ENCODE measurements at places on chromosomes 1 and 21.

DNA sequence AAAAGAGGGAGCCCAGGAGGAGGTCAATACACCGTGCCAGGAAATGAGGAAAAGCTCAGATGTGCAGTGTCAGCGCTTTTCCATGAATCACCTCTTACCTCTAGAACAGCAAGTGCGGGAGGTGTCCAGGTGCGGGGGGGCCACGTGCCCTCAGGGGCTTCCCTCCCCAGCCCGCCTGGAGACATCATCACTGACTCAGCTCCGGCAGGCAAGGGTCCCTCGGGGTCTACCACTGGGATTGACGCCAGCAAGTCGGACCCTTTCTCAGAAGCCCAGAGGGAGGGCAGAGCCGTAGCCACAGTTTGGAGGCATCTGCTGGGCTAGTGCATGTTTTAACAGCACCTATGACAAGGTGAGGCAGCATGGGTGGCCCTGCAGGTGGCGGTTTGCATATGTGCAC, 67.4 kb upstream of the TRAPPC10 start:
- DNase-seq = no peak

- DNase-seq = no peak
Measured at GRCh38 chr1:170545476-170545875, 13.5 kb downstream of the GORAB start.

DNA sequence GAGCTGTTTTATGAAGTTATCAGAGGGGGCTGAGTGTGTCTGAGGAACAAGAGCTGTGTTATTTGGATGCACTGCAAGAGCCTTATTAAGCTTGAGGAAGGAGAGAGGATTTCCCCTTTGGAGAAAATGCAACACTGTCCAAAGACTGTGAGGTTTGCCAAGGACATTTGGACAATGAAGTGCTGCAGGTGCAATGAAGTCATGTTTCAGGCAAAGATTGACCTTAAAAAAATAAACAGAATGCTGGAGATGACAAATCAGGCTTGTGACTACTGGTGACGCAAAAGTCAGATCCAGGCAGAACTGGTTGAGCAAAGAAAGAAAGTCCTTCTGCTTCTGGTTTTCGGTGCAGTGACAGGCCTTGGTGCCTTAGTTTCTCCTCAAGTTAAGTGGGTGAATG, 125.2 kb upstream of the KIAA0040 start:
- DNase-seq = no peak

DNA sequence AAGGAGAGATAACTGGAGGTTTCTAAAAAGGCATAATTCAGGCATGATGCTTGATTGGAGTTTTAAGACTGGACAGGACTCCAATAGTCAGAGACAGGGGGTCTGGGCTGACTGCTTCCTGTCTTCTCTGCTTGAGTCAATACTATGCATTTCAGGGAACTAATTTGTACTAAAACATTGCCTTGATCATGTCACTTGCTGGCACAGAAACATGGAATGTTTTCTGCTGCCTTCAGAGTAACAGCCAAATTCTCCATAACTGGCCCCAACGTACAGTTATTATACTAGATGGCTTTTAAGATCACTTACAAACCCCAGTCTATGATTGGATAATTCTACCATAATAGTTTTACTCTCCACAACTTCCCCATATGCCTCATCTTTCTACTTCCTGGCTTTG, 247.0 kb downstream of the DNM3 start:
- no peak for DNase-seq

- DNase-seq = peak; percentile 67
Measured at GRCh38 chr1:234676103-234676594, 66.2 kb upstream of the IRF2BP2 start.

- no peak for DNase-seq
Measured at GRCh38 chr1:246081138-246081702, 425.9 kb downstream of the SMYD3 start.

DNA sequence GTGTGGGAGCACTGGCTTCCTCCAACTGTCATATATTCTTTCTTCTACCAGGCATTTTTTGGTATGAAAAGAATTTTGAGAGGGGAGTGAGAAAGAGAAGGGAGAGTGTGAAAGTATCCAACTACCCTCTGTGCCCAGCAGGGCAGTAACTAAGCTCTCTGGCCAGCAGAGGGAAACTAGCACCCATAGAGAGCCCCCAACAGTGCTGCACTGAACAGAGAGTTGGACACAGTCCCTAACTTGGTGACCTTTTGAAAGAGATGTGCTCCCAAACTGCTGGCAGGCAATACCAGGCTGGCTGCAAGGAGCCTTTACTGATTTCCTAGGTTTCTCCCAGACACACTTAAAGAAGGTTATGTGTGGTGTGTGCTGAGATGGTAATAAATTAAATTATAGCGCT, 118.8 kb upstream of the PBX1 start:
- DNase-seq = no peak

DNA sequence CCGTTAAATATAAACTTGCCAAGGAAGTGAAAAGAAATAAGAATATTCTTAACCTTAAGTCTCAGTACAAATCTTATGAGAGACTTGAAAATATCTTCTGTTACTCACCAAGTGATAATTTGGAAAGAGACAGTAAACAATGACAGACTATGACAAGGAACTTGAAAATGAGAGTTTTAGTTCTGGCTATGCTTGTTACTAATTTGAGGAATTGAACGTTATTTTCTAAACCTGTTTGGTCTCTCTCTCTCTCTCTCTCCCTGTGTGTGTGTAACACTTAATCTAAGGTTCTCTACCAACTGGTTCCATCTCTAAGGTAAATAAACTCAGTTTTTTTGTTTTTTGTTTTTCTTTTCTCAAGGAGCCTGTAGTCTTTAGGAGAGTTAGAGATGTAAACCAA, 161.8 kb downstream of the AMY1C start:
- DNase-seq = no peak

- peak; percentile 51 for DNase-seq
Measured at GRCh38 chr1:200488375-200489165, 78.7 kb upstream of the ZNF281 start.
